ENCODE measurements at places on chromosomes 7 and 10.

DNA sequence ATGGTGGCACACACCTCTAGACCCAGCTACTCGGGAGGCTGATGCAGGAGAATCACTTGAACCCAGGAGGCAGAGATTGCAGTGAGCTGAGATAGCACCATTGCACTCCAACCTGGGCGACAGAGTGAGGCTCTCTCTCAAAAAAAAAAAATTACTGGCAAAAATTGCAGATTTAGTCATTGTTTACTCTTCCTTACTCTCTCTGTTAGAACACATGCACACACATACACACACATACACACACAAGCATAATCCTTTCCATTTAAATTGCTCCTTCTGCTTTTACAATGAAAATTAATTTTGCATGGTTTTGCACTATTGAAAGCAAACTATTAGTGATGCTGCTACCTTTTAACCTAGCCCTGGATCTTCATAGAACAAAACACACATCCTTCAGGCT, 15.4 kb upstream of the UCN3 start:
- no peak for DNase-seq

GRCh38 chr7:101953248-101953819, 135.9 kb downstream of the CUX1 start:
- no peak for DNase-seq

- DNase-seq = no peak
Measured at GRCh38 chr10:74825371-74826141, 844 bp upstream of the KAT6B start.

DNA sequence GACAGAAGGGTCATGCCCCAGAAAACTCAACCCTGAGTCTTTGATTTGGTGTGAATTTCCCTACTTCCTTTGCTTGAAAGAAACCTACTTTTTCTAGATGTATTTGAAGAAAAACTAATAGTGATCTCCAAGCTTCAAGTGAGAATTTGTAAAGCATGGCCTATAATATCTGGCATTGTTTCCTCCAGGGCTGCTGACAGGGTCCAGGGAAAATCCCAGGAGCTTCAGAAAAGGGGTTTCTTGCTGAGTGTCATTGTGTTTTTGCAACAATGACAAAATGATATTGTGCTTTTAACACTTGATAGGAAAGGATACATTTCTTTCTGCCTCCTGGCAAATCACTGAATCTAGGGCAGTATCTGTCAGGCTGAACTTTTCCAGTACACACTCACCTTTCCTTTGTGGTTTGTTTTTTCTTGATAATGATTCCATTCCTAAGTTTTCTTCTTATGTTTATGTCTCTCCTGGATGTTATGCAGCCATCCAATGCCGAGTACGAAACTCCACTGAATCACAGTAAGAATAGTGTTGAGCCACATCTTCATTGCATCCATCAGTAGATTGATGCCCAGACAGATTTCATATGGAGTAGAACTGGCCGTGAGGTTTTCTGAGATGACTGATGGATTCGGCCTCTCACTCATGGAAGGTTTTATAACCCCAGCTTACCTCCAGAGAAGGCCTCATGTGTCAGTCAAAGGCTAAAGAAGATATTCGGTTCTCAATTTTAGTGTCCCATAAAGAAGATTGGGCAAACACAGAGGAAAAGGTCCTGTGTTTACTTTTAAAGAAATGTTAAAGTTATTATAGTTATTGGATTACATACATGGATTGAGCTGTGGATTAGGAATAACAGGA, 76.9 kb upstream of the STEAP1B start:
- no peak for DNase-seq

GRCh38 chr7:17279061-17279460, 19.4 kb upstream of the AHR start:
- DNase-seq = no peak

GRCh38 chr7:104061652-104062051, 72.2 kb upstream of the RELN start:
- DNase-seq = no peak

DNA sequence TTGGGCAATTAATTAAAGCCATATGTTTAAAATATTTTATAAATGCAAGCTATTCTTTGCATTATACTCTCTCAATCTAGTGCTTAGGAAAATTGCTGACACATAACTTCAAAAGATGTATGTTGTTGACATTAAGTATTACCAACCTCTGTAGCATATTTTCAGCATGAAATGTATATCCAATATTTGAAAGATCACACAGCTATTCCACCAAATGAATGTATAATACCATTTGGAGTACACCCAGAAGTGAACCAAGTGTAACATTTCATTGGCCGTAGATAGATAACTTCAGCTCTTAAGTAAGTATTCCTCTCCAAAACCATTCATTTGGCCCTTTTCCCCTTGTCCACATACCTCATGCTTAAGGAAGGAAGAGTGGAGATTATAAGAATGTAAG, 104.6 kb downstream of the HECTD2 start:
- no peak for DNase-seq

GRCh38 chr7:69847921-69848612, 249.8 kb downstream of the AUTS2 start:
- no peak for DNase-seq

- no peak for DNase-seq
Measured at GRCh38 chr7:55425141-55425752, 60.1 kb downstream of the LANCL2 start.

DNA sequence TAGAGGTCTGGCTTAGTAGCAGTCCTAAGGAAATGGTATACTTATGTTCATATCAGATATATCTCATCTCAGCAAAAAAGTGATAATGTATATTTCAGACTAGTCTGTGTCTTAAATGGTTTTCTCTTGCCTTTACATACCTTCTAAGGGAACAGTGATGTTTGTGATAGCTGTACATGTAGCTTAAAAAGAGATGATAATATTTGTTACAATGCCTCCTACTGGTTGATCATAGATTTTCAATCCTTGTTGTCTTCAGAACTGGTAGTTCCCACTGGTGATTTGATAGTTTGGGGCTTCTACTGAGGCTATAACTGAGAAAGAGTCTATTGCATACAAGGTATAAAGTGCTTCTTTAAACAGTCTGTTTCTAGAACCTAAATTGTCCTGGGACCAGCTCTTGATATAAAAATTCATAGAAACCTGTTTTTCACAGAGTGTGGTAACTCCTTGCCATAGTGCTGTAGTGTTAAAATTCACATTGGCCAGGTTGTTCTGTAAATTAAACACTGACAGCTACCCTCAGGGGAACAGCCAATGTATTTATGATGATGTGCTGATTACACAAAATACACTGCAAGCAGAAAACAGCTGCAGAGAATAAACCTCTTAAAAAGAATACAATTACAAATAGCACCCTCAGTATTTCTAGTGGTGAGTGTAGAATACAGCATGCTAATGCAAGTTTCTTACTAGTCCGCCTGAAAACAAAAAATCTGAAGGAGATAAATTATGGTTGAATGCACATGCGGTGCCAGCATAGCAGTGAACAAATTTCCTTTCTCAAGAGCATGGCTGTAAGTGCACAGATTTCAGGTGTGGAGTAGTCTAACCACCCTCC, 90.3 kb downstream of the BTRC start:
- no peak for DNase-seq

- DNase-seq = no peak
Measured at GRCh38 chr7:114426824-114427223, 12.2 kb downstream of the FOXP2 start.

DNA sequence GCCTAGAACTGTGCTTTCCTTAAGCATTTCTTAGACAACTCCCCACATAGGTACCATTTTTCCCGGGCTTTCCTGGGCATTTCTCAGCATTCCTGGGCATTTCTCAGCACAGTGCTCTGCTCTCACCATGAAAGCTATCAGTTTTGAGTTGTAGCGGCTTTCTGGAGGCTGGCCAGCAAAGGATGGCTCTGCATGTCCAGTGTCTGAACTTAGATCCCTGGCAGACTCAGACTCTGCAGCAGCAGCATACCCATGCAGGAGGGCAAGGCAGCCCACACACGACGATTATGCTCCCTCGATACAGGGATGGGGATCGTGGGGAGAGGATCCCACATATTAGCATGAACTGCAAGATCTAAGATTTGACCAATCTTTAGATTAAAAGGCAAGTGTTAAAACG, 248.9 kb upstream of the MKI67 start:
- no peak for DNase-seq
